Stimulated activated CD4-positive, alpha-beta T cell treated with anti-CD3 and anti-CD28 coated beads, TNF-alpha, amount 100 ng/mL, for 4 hours (primary cell): ENCODE measurements at places on chromosomes 7 and 10.

DNA sequence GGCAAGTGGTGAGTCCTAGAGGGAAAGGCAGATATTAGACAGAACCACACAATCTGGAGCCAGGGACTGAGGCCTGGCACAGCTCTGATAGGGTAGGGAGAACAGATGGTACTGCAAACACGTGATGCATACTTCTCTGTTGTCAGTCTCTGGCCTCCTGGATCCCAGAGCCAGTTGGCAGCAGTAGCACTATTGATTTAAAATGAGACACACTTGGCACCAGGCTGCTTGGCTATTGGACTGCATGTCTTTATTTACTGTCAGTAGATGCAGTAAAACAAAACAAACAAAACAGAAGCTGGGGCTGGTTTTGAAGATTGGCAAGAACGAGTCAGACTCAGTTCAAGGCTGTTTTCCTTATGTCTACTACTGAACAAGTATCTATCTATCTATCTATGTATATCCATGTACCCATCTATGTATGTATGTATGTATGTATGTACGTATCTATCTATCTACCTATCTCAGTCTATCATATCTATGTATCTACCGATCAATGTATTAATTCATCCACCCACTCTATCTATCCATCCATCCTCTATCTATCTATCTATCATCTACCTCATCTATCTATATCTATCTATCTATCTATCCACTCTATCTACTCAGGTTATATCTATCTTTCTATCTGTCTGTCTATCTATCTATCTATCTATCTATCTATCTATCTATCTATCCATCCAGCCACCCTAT is 23.4 kb upstream of the MGAM2 start:
- DNase-seq, result no peak

- no peak for DNase-seq
These were observed 241.5 kb downstream of the PHTF2 start for GRCh38 chr7:78039790-78040776.

GRCh38 chr7:105691082-105691679 is 109.9 kb upstream of the EFCAB10 start:
- no peak for DNase-seq

DNA sequence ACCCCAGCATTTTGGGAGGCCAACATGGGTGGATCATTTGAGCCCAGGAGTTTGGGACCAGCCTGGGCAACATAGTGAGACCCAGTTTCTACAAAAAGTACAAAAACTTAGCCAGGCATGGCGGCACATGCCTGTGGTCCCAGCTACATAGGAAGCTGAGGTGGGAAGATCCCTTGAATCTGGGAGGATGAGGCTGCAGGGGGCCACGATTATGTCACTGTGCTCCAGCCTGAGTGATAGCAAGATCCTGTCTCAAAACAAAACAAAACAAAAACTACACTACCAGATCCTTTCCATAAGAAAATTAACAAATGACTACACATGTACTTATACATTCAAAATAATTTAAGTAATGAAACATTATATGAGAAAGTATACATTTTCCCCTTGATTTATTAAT is 116.4 kb upstream of the KLF6 start:
- no peak for DNase-seq

DNA sequence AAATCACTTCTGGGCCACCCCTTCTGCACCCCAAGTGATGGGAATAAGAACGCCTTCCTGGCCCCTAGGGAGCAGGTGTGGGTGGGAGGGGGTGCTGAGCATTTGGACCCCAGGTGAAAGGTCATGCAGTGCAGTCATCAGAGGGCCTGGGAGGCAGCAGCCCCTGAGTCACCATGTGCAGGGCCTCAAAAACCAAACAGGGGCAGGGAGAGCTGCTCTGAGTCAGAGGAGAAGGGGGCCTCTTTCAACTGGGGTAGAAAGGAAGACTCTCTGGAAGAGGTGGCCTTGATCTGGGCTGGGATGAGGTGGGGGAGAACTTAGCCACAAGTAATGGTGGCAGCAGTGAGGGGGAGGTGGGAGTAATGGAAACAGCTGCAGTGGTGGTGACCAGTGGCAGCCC is 164.3 kb downstream of the BUB3 start:
- DNase-seq, result no peak

DNA sequence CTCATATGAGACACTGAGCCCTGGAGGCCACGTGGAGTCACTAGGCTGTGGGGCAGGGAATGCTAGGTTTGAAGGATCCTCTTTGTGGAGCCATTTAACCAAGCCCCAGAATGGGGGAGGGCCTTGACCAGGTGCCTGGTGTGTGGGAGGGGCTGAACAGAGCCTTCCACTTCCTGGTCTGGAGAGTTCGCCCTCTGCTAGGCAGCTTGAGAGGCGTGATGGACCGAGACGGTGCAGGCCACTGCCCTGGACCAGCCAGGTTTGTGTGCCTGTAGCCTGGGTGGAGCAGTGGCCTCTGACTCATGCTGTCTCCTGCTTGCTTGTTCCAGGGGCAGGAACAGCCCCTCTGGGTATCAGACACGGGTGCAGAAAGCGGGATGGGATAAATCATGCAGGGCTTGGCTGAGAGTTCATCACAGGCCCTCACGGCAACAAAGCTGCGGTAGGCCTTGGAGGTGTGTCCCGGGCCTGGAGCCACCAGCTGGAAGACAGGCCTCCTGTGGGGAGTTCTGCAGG is 27.4 kb downstream of the ADAMTS14 start:
- DNase-seq, result no peak

DNA sequence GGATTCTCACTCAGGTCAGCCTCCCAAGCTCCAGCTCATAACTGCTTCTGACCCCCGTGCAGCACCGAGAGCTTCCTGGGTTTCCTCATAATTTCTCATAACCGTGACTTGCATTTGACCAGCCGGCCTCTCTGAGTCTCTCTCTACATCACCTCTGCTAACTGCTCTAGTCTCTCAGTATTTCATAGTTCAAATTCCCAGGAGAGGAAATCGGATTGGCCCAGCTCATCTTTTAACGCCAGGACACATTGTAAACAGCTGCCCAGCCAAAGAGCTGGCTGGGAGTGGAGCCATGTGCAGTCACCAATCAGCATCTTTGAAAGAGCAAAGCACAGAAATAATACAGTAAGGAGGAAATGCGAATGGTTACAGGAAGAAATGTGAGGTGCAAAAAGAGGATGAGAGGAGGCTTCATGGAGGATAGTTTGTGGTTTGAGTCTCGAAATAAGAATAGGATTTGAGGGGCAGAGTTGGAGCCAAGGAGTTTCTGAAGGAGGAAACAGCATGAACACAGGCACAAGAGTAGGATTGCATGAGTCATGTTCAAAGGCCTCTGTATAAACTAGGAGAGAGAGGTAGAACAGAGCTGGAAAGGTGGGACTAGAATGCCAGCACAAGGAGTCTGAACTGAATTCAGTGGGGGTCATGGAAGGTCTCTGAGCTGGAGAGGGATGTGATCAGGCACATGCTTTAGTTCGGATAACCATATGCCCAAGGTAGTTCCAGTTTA is 15.2 kb upstream of the LBX1 start:
- DNase-seq, result no peak

- no peak for DNase-seq
These were observed 3.8 kb upstream of the ALDH18A1 start for GRCh38 chr10:95660283-95660682.

DNA sequence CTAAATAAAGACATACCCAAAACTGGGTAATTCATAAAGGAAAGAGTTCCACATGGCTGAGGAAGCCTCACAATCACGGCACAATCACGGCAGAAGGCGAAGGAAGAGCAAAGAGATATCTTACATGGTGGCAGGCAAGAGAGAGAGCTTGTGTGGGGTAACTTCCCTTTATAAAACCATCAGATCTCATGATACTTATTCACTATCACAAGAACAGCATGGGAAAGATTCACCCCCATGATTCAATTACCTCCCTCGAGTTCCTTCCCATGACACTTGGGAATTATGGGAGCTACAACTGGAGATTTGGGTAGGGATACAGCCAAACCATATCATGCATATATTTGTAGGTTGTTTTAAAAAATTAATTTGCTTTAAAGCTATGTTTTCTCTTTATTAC is 217.2 kb downstream of the PLXDC2 start:
- DNase-seq, result no peak

GRCh38 chr7:121871188-121871587 is 1.8 kb upstream of the PTPRZ1 start:
- no peak for DNase-seq
